ENCODE measurements at places on chromosomes 6 and 20.

DNA sequence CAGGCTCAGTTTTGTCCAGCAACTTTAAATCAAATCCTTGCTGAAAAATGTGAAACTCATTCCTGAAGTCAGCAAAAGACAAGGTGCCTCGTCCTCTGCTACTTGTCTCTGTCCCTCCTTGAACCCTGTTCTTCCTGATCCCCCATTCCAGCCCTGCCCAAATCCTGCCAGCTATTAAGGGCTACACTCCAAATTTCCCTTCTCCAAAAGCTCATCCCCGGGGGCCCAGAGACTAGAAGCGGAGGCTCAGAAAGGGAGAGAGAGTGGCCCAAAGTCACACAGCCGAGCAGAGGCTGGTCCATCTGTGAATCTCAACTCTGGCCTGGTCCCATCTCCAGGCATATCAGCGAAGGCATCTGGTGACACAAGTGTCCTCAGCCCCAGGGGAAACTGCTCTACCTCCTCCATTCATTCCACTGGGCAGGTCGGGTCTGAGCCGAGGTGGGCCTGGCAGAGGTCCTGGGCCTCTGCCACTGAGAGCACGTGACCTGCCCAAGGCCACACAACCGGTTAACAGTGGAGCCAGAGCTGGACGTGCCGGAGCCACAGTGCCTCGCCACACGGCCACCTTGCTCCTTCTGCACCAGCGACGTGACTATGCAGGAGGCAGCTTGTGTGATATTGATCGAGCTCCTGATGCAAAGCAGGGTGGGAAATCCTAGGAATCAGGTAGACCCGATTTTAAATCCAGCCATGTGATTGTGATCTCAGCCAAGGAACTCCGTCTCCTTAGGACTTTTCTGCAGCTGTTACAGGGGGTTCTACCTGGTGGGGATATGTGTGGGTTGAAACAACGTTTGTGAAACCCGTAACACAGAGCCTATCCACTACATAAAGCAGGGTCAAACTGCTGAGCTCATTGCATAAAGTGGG, 28.6 kb downstream of the NOL4L start:
- no peak for DNase-seq

GRCh38 chr20:12179692-12180091, 262.0 kb downstream of the BTBD3 start:
- DNase-seq, result no peak

- no peak for DNase-seq
These were observed 28.9 kb upstream of the ZNF217 start for GRCh38 chr20:53622247-53623133.

GRCh38 chr6:2546901-2547300, 203.8 kb downstream of the MYLK4 start:
- DNase-seq, result no peak

DNA sequence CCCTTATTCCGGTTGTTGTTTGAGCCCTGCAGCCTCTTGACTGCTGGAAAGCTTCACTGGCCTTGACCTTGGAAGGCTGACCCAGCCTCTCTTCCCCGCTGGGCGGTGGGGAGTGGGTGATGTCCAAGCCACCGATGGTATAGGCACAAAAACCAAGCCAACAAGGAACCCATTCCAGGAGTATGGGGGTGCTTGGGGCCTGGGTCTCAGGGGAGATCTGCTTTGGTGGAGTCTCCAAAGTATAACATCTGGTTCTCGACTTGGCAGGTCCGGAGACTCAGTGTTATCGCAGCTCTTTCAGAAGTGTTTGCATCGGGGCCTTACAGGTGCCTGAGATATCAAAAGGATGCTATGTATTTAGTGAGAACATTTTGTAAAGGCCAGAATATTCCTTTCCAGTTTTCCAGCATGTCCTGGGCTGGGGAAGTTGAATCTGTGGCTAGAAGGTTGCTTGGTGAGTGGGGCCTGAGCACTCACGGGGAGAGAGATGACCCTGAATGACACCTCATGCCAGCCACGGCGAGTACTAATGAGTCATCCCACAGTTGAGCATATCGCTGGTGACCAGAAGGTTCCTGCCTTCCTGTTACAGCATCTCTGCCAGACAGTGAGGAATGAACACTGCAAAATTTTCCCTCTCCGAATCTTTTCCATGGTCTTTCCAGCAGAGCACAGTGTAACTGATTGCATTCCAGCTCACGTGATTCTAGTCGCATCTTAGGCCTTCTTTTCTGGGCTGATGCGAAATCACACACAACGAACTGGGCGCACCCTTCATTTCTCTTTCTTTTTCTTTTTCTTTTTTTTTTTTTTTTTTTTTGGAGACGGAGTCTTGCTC, 133.9 kb downstream of the ZDHHC14 start:
- DNase-seq, result no peak

- DNase-seq, result no peak
These were observed 38.9 kb upstream of the FOXC1 start for GRCh38 chr6:1570848-1571247.

DNA sequence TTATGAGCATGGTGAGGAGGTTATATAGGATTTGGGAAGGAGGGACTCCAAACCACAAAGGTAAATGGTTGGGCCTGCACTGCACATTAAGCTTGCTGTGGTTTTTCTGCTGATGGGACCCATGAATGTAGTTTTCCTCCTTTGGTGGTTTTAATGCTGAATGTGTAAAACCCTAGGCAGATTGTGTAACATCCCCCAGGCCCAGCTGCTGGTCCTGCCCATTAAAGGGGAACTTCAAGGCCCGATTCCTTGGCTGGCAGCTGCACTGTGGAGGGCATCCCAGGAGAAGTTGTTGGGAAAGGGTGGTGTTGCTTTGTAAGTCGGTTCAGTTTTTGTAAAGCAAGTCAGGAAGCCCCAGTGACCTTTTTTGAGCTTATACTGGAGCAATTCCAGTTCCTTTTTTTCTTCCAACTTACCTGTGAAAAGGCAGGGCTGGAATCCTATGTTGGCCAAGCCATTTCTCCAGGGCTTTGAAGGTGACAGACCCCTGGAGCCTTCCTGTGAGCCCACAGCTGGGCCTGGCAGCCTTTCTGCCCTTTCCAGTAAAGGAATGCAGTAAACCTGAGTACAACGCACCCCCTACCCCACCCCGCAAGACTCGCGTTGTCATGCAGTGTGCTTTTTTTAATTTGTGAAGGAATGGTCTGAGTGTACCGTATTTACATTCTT, 43.1 kb upstream of the NAA20 start:
- no peak for DNase-seq

- no peak for DNase-seq
These were observed 60.3 kb upstream of the PTPN1 start for GRCh38 chr20:50449738-50450492.
